ENCODE measurements at places on chromosomes 16 and 17. TPM values are rescaled to one million over a fixed set of nuclear protein-coding genes. Genes with fewer than 3 reads are reported as not detected.

Gene GNG13
- total RNA-seq: not detected

- H3K27me3 ChIP-seq: peaks cover 60% of the 10 kb centered on the region
- H3K4me1 ChIP-seq: peaks cover 5% of the 10 kb centered on the region
- peak; percentile 53 for DNase-seq
- peak overlapping the region; percentile 87 for H3K27ac ChIP-seq
Measured at GRCh38 chr17:36182176-36183000, 6.0 kb upstream of the TBC1D3B start.

DNA sequence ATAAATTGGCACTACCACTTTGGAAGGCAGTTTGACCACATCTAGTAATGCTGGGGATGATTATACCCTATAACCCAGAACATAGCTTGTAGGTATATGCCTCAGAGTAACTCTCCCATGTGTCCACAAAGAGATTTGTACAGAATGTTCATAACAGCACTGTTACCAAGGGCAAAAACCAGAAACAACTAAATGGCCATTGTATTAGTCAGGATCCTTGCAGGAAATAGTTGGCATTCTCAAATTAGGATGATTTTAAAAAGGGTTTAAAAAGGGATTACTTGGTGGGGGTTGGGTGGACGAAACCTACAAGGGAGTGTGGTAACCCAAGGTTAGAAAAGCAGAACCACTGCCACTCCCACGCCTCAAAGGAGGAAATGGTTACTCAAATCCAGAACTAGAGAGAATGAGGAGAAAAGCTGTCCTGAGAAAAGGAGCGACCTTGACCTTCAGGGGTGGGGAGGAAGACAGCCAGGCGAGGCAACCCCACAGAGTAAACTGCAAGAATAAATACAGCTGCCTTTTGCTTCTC, 2.1 kb downstream of the CPPED1 start:
- no peaks in the 10 kb centered on the region for H3K36me3 ChIP-seq
- H3K4me3 ChIP-seq: peak overlapping the region; percentile 91
- peaks cover 18% of the 10 kb centered on the region for H3K4me1 ChIP-seq
- no peak overlapping the region for H3K27ac ChIP-seq

- H3K27ac ChIP-seq: no peak overlapping the region
- no peaks in the 10 kb centered on the region for H3K27me3 ChIP-seq
- no peaks in the 10 kb centered on the region for H3K36me3 ChIP-seq
- H3K4me3 ChIP-seq: no peak overlapping the region
- DNase-seq: no peak
- H3K4me1 ChIP-seq: peaks cover 28% of the 10 kb centered on the region
Measured at GRCh38 chr16:73315645-73316044, 267.7 kb upstream of the ZFHX3 start.

GRCh38 chr16:88927010-88927409, 50.0 kb downstream of the CBFA2T3 start:
- H3K4me1 ChIP-seq: no peaks in the 10 kb centered on the region
- H3K27ac ChIP-seq: no peak overlapping the region
- H3K27me3 ChIP-seq: peaks cover 2% of the 10 kb centered on the region
- H3K4me3 ChIP-seq: no peak overlapping the region

DNA sequence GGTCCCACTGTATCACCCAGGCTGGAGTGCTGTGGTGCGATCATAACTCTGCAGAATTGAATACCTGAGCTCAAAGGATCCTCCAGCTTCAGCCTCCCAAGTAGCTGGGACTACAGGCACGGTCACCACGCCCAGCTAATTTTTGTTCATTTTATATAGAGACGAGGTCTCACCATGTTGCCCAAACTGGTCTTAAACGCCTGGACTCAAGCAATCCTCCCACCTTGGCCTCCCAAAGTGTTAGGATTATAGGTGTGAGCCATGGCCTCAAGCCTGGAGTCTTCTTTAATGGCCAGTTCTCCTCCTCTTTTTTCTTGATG, 484 bp downstream of the CD300LB start:
- no peak overlapping the region for H3K27ac ChIP-seq
- no peak overlapping the region for H3K4me3 ChIP-seq
- no peaks in the 10 kb centered on the region for H3K36me3 ChIP-seq
- no peaks in the 10 kb centered on the region for H3K4me1 ChIP-seq
- H3K27me3 ChIP-seq: peaks cover 45% of the 10 kb centered on the region

Data from neural crest cell (in vitro differentiated cells).